ENCODE measurements at places on chromosomes 2 and 18.
A peak's percentile ranks its signal among the peaks of the same experiment; 100 is the strongest.

- DNase-seq = peak; percentile 81
Observed at GRCh38 chr2:56184500-56185011, 766 bp downstream of the CCDC85A start.

GRCh38 chr2:191451116-191451515 lies 205.9 kb downstream of the MYO1B start:
- no peak for DNase-seq

- DNase-seq = no peak
Observed at GRCh38 chr2:136135921-136136906, 18.3 kb upstream of the CXCR4 start.

- DNase-seq = peak; percentile 57
Observed at GRCh38 chr2:96108151-96108540, 8.2 kb downstream of the ADRA2B start.

GRCh38 chr2:185291035-185291647 lies 447.5 kb upstream of the FSIP2 start:
- no peak for DNase-seq

- no peak for DNase-seq
Observed at GRCh38 chr2:65501074-65501473, 68.7 kb upstream of the SPRED2 start.

DNA sequence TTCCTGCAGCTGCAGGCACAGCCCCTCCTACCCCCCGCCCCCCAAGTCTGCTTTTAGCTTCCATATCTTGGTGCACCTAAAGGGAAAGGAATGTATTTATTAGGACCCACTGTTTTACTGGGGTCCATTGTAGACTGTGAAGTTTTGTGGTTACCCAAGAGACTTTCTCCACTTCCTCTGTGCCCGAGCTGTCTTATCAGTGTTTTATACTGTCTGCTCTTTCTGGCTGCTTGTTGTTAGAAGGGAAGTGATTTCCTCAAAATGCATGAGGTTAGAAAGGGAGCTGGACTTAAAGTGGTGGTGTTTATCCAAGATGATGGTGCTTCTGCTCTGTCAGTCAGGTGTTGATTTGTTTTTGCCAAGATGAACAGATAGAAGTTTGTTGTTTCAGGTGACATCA lies 85.0 kb downstream of the PTH2R start:
- no peak for DNase-seq

GRCh38 chr2:45171136-45171501 lies 161.9 kb upstream of the SIX2 start:
- no peak for DNase-seq

DNA sequence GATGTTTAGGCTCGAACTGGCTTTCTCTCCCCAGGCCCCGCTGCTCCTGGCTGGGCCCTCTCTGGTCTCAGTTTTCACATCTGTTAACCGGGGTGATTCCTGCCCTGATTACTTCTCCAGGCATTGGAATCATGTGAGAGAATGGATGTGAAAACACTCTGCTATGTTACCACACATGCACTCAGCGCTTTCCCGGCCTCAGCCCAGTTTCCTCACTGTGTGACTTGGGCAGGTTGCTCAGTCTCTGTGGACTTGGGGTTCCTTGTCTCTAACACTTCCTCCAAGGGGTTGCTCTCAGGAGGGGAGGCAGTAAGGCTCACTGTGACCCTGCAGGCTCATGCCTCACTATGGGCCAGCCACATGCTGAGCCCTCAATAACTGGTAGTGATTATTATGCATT lies 230.4 kb upstream of the HS6ST1 start:
- no peak for DNase-seq

DNA sequence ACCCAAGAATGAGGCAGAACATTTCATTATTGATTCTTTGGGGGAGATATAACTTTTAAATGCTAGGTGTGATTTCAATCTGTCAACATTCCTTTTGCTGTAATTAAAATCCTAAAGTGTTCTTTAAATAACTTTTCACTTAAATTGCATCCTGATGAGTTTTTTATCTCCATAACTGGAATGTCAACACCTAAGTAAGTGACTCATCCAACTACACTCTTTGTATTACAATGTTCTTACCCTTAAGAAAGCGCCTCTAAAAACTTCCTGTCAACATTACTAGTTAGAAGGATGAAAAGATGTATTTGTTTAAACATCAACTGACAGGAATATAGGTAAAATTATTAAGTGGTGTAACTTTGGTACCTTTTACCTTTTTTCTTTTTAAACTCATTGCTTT lies 1657.0 kb downstream of the LRP1B start:
- DNase-seq = no peak

GRCh38 chr2:1731447-1731962 lies 12.8 kb downstream of the PXDN start:
- DNase-seq = peak; percentile 68

DNA sequence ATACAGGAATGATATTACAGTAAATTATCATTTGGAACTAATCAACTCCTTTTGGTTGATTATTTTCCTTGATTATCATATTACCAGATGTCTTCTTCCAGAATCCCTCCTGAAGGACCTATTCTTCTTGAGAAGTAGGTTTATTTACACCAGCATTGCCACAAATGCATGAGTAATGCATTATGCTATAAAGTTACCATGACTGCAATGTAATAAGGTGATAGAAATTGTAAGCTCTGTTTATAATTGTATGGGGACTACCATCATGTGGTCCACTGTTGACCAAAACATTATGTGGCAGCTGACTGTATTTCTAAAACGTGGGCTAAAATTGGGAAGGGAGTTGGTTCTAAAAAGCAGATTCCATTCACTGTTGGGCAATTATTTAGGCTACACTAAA lies 602.2 kb downstream of the NYAP2 start:
- no peak for DNase-seq

DNA sequence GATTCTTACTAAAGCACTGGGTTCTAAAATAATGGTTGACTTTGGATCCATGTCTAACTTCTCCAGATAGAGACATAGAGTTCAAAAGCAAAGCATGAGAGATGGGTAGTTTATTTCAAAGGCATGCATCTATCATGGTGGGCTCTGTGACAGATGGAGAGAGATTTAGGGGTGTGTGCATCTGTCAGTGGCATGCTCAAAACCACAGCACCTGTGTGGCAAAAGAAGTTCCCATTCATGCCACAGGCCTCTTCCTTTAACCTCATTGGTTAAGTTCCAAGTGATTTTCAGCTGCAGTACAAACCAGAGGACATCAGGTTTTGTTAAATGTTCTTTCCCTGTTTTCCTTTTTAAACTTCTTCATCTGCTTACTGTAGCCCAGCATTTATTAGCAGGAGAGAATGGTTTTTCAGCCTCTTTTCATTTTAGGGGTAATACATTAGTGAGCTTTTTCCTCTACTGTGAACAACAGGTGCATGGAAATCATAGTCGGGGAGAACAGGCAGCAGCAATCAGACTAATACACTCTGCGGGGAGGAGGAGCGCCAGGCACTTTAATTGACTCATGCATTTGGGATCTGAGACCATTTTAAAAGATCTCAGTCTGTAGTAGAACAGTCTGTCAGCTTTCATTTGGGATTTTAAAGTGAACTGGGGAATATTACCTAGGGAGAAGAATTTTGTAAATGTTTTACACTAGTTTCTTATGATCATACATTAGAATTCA lies 52.4 kb upstream of the UPP2 start:
- no peak for DNase-seq

- DNase-seq = no peak
Observed at GRCh38 chr2:25340181-25340921, 1.4 kb downstream of the DNMT3A start.

- no peak for DNase-seq
Observed at GRCh38 chr2:34831096-34831495, 1232.0 kb upstream of the FAM98A start.

DNA sequence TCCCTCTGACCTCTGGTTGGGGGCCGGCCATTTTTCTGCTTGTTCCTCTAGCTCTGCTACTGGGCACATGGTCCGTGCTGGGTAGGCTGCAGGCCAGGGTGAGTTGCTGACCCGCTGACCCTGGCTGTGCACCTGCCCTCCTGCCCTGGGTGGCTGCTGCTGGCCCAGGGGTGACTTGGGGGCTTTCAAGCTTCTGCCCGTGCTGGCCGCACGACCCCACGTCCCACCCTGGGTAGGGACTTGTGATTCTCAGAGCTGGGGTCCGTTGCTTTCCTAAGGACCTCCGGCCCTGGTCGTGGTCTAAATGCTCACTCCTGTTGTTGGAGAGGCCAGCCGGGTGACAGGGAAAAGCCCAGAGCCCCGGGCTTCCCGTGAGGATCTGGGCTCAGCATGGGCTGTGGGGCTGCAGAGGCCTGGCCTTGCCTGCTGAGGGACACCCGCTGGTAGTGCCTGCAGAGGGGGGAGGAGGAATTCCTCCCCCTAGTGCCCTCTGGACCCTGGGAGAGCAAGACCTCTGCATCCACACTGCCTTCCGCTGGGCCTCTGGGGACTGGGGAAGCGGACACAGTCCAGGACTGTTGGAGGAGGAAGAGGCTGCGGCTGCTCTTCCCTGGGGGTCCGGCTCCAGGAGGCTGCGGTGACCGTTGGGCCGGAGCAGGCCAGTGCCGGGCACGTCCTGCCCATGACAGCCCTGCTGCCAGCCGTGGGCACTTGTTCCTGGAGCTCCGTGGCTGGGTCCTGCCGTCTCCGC lies 6.3 kb upstream of the GAL3ST2 start:
- peak; percentile 88 for DNase-seq

- no peak for DNase-seq
Observed at GRCh38 chr18:25350489-25351251, 1.3 kb downstream of the ZNF521 start.

DNA sequence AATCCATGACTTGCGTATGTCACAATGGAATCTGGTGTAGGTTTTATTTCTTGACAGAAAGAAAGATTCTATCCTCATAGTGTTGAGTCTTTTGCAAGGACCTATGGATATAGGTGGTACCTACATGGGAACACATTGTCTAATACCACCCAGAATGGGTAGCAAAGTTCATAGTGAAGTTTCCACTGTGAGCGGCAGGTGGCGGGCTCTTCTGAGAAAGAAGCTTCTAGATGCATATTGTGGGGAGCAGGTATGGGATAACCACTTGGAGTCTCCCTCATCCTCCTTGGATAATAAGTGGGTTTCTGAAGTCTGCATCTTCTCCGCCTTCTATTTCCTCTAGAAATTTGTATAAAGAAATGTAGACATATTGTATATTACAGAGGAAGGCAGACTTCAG lies 44.9 kb downstream of the LINC00305 start:
- DNase-seq = no peak

DNA sequence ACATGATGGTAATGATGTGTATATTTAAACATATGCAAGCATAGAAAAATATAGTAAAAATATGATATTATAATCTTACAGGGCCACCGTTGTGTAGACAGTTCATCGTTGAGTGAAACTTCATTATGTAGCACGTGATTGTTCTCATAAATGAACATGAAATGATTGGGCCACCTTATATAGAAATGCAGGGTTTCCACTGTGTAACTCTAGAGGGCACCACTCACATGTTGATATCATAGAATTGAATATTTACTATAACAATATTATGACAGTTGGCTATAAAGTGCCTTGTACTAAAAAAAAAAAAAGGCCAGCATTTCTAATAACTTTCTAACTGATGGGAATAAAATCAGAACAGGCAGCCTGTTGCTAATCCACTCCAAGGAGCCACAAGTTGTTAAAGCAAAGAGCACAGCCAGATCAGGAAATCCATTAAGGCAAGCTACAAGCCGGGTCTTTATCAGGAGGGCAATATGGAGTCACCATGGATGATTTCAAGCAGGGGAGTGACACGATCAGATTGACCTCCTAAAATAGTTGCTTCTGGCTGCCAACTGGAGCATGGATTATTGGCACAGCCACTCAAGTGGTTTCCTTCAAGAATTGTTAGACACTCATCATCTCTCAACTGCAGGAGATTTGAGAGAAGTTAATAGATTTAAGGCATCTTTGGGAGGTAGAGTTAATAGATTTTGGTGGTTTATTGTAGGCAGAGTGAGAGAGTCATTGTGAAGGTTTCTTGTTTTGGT lies 16.7 kb downstream of the IL1F10 start:
- DNase-seq = no peak

GRCh38 chr2:119518401-119519056 lies 5.8 kb downstream of the SCTR start:
- no peak for DNase-seq

DNA sequence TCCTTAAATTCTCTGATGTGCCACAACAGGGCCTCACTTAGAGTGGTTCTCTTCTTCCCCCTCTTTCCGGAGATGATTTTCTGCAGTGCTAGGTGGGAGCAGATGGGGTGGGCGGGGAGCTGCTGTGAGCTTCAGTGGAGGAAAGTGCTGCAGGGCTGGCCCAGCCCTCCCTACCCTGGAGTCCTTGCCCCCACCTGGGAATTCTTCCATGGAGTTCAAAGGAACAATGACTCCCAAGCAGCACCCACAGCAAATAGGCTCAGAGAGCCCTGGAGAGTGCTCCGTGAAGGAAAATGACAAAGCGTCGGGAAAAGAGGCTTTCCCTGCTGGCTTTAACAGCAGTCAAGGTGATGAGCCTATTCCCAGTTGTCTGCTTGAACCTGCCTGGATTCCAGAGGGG lies 28.8 kb downstream of the LOXHD1 start:
- no peak for DNase-seq

DNA sequence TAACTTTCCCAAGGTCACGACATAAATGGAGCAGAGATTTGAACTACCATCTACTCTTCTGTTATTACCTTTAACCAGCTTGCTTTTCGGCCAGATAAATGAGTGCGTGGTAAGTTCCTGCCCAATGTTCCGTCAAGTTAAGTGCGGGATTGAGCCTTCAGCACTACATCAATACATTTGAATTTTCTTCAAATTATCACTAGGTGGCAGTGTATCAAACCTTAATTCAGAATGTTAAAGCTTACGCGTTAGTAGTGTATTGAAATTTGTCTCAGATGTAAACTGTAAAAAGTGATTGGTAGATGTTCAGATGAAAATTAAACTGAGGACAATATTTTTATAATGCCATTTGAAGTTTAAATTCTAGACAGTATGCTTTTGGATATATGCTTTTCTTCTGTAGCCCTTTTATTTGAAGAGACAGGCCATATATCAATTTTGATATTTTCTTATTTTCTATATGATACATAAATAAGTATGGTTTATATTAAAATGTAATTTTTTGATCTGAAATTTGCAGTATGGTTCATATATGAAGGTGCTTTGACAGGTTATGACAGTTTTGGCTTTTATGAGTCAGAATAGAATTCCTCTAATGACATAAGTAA lies 681.3 kb downstream of the ADCYAP1 start:
- DNase-seq = no peak

GRCh38 chr2:230417436-230417835 lies 1.4 kb downstream of the SP100 start:
- no peak for DNase-seq
